Epithelial cell of proximal tubule (primary cell): ENCODE measurements at places on chromosomes 11 and 22. TPM values are rescaled to one million over a fixed set of nuclear protein-coding genes. Genes with fewer than 3 reads are reported as not detected.

Gene LYVE1
- 0.35 TPM in 1 of 2 replicates, not detected in the other for total RNA-seq

Gene FAM227A
- 1.0 and 2.0 TPM in 2 replicates for total RNA-seq

Gene MS4A15
- total RNA-seq, result not detected in 2 replicates

GRCh38 chr11:43646767-43647166 lies 33.8 kb upstream of the HSD17B12 start:
- no peak for DNase-seq

GRCh38 chr11:99432677-99433076 lies 411.9 kb downstream of the CNTN5 start:
- no peak for DNase-seq

GRCh38 chr22:45144916-45145315 lies 18.8 kb upstream of the NUP50 start:
- no peak for DNase-seq

- no peak for DNase-seq
Measured at GRCh38 chr22:20130731-20131596, 640 bp upstream of the ZDHHC8 start.

Gene LSP1
- 0.58 TPM in 1 of 2 replicates, not detected in the other for total RNA-seq

GRCh38 chr11:2391181-2391975 lies 9.2 kb upstream of the TSSC4 start:
- DNase-seq, result no peak

DNA sequence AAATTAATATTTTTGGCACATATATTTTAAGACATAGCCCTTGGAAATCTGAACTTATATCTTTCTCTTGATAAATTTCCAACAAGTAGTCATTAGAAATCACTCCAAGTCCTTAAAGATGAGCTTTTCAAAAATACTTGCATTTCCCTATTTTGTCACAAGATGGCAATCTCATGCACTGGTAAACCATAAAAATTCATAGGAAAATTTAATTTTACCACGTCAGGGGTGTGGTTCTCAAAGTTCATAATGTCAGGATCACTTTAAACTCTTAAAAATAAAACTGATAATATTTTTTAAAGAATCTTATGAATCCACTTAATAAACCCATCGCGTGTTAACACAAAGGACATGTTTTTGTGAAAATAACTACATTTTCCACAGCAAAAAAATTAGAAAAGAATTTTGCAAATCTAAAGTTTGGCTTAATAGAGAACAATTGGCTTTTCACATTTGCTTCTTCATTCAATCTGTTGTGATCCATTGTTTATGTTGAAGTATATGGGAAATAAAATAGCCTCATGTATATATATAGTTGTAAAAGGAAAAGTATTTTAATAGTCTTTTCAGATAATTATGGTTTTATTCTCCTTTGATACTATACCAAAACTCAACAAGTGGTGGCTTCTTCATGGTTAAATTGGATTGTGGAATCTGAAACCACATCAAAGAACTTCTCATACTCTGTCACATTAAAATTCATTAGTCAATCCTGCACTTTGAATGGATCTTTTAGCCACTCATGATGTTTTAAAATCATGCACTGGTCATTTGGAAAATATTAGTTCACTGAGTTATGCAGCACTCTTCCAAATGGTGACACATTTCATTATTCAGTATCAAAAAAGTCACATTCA lies 169.1 kb downstream of the CADM1 start:
- DNase-seq, result peak; percentile 7

Gene CCDC88B
- 2.5 and 4.8 TPM in 2 replicates for total RNA-seq

Gene MYEOV
- total RNA-seq, result 8.6 and 14.9 TPM in 2 replicates

Gene EFEMP2
- total RNA-seq, result 45.1 and 94.7 TPM in 2 replicates

DNA sequence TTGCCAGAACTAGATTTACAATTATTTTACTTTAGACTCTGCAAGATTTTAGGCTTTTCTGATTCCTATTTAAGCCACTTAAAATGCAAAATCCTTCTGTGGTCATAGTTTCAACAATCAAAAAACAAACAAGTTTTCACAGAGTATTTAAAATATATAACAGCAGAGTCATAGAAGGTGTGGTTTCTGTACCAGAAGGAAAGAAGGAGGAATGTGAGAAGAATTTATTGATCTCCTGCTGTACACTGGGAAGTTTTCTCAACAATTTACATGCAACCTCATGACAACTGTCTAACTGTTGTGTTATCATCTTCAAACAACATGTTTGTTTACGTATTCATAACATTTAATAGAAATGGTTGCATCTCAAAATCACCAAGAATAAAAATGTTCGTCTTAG lies 102.3 kb upstream of the CEP126 start:
- DNase-seq, result no peak

Gene RBMXL2
- 0.14 TPM in 1 of 2 replicates, not detected in the other for total RNA-seq

DNA sequence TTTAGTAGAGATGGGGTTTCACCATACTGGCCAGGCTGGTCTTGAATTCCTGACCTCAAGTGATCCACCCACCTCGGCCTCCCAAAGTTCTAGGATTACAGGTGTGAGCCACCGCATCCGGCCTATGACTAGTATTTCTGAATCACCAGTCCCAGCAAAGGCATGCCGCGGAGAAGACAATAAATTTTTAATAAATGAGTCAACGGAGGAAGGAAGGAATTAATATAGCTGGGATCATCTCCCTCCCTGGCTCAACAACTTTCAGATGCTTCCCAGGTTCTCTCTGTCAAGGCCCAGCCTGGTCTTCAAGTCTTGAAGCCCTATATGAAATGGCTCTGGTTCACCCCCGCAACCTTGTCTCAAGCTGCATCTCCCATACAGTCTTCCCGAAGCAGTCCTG lies 45.7 kb downstream of the CYTH4 start:
- DNase-seq, result no peak

Gene DNAL4
- 12.2 and 19.9 TPM in 2 replicates for total RNA-seq

- DNase-seq, result no peak
Measured at GRCh38 chr11:76365038-76365679, 15.8 kb downstream of the THAP12 start.

Gene MRGPRG
- not detected in 2 replicates for total RNA-seq
